ENCODE measurements at places on chromosomes 13 and 19.

GRCh38 chr19:50556282-50557008, 11.8 kb downstream of the LRRC4B start:
- DNase-seq = peak; percentile 44

DNA sequence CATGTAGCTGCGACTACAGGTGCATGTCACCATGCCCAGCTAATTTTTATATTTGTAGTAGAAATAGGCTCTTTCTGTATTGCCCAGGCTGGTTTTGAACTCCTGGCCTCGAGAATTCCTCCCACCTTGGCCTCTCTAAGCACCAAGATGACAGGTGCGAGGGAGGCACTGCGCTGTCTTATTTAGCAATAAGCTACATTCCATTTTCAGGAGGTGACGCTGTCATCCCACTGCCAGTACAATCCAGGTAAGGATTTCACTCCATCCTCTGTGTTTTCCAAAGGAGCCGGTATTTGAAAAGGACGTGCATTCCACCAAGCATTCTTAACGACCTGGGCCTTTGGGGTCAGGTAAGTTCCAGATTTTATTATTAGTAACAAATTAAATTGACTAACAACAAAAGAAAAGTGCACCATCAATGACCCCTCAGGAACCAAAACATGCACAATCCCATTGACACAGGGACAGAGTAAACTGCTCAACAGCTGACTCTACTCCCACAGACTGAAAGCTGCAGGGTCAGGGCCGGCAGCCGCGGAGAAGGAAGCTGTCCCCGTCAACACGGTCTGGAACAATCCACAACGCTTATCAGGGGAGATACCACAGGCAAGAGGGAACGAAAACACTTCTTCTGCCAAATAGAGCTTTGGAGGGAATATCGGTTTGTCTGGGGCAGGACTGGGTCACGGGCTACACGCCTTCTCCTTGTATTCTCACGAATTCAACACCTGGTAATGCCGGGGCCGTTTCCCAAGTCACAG, 82.8 kb downstream of the INSR start:
- no peak for DNase-seq

DNA sequence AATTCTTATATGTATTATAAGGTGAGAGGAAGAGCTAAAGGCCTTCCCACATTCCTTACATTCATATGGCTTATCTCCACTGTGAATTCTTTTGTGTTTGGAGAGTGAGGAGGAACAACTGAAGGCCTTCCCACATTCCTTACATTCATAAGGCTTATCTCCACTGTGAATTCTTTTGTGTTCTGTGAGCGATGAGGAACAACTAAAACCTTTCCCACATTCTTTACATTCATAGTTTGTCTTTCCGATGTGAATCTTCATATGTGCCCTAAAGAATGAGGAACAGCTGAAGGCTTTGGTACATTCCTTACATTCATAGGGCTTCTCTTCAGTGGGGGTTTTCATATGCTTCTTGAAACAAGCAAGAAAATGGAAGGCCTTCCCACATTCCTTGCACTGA, 13.3 kb downstream of the ZNF699 start:
- no peak for DNase-seq

- DNase-seq = no peak
Measured at GRCh38 chr19:50250450-50251136, 47.2 kb downstream of the MYH14 start.

DNA sequence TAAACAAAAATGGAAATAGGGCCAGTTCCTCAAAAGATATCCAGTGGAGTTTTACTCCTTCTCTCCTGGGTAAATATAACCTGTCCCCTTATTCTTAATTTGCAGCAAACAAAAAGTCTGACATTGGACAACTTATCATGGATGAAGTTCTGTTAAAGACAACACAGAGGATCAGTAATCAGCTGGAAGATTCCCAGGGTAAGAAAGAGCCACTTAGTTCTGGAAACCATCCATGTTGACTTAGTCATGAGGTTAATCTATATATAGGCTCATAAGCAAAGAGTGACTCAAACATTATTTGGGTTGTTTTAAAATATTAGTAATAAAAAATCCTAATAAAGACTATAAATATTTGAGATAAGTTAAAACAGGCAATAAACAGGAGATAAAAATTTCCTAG, 40.5 kb upstream of the EBPL start:
- DNase-seq = no peak

- DNase-seq = no peak
Measured at GRCh38 chr13:63249411-63250187, 1834.0 kb upstream of the PCDH20 start.

GRCh38 chr13:109211616-109212015, 574.8 kb downstream of the IRS2 start:
- no peak for DNase-seq

DNA sequence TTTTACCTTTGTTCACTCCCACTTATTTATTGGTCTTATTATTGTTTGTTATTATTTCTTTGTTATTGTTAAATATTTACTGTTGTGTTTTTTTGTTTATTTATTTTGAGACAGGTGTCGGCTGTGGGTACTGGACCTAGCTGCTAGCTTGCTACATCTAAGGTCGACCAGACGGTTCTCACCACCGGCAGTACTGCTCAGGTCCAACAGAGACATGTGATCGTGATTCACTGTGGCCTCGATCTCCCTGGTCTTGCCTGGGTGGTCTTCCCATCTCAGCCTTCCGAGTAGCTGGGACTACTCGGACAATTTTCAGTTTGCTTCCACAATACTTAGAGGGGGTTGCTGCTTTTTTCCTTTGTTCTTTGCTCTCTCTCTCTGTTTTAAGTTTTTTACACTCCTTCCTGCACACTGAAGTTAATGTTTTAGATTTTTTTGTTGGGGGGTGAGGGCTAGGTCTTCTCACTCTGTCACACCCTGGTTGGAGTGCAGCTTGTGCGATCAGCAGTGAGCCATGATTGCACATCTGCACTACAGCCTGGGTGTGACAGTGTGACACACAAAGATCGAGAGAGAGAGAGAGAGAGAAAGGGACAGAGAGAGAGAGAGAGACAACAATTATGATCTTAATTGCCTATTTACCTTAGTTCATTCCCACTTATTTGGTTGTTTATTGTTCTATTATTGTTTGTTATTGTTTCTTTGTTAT, 1432.4 kb downstream of the UQCRFS1 start:
- DNase-seq = no peak

GRCh38 chr13:112769615-112770014, 79.8 kb downstream of the ATP11A start:
- DNase-seq = no peak

DNA sequence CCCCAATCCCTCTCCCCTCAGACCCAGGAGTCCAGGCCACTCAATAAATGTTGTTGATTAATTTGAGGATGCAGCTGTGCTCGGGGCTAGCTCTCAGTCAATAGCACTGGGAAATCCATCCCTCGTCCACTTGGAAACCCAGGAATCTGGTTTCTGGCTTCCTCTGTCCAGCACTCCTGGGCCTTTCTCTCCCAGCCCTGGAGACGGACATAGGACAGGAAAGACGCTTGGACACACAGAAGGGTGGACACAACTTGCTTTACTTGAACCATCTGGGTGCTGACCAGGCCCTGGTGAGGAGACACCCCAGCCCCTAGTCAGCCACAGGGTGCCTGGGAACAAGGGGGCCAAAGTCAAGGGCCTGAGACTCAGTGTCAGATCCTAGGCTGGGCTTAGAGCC, 891 bp upstream of the TNNI3 start:
- DNase-seq = no peak

DNA sequence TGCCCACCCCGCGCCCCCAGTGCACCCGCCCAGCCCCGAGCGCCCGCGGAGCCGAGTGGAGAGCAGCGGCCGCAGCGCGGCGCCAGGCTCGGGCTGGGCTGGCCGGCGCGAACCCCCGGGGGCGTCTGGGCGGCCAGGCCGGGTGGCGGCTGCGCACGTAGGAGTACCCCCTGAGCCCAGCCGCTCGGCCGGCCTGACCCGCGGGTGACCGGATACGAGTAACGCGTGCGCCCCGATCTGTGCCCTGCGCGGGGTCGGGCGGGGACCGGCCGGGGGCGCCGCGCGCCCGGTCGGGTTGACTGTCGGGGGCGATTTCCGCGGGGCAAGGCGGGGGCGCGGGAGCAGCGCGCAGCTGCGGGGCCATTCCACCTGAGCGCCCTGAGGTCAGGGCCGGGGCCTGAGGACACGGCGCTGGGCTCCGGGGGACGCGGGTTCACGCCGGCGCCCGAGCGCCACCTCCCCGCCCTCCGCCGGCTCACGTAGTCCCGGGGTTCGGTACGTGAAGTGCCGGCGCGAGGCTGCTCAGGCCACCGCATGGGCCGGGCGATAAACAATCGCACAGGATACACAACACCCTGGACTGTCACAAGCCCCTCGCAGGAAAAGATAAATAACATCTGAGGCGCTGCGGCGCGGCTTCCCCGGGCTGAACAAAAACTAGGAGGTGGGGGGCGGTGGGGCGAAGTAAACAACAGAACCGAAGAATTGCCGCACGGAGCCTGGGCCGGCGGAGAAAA, 37.6 kb upstream of the FLT1 start:
- no peak for DNase-seq

DNA sequence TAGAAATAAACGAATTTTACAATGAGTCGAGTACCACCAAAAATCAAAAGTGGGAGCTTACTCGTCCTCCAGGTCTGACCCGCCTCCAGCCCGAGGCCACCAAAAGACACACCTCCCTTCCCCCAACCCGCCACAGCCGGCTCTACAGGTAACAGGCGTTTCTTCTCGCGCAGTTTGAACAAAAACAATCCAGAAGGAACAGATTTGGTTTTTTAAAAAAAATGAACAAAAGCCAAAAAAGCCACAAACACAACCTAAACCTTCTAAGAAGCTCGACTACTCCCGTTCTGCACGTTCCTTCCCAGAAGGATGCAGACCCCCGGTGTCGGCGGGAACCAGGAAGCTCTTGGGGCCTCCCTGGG, 671 bp downstream of the ZDHHC20 start:
- peak; percentile 28 for DNase-seq

DNA sequence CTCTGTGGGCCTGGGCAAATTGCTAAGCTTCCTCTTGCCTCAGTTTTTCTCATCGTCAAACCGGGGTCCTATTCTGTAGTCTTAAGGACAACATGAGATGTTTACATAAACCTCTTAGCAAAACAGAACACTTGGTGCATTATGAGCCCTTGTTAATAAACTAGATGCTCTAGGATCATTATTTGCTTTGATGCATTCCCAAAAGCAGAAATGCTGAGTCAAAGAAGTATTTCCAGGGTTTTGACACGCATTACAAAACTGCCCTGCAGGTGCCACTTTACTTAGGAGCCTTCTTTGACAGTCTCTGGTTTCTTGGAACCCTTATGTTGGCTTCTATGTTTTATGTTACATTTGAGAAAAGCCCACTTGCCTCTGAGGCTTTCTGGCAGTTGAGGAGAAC, 12.1 kb downstream of the AKAP11 start:
- no peak for DNase-seq

DNA sequence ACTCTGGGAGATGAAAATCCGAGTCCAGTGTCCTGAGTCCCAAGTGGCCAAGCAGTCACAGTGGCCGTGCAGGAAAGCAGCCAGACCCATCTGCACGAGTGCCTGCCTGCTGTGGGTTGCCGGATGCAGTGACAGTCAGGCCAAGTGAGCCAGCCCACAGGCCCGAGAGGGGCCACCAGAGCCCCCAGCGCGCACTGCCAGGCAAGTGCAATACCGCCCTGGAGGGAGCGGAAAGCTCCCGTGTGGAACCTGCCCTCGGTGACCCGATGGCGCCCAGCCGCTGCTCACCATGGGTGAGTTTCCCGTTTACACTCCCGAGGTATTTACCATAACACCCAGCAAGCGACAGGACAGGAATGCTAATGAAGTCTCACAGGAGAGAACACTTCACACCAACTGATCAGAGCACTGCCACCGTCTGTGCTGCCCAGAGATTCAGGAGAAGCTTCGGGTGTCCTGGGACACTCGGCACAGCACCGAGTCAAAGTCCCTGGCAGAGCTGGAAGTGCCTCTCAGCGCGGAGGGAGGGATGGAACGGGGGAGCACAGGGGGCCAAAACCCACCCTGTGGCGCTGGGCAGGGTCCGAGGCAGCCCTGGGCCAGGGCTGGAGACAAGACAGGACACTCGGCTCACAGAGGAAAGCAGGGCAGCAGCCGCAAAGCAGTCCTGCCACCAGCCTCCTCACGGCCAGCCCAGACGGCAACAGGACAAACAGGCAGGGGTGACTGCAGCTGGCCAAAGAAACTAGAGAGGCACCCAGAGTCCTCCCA, 21.3 kb upstream of the TINCR start:
- DNase-seq = no peak

DNA sequence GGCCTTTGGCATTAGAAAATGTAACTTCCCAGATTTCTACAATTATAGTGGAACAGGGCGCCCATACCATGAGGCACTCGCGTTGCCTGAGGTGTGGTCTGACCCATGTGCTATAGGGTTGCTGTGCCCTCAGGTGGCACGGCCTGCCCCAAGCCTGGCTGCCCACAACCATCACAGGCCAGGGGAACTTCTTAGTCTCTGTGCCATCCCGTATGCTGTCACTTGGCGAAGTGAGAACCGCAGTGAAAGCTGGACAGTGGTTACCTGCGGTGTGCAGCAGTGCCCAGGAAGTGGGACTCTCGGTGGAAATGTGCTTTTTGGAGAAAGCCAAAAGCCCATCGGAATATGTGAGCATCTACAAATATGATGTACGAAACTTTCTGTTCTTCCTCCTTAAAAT, 88.2 kb upstream of the GPR183 start:
- no peak for DNase-seq

DNA sequence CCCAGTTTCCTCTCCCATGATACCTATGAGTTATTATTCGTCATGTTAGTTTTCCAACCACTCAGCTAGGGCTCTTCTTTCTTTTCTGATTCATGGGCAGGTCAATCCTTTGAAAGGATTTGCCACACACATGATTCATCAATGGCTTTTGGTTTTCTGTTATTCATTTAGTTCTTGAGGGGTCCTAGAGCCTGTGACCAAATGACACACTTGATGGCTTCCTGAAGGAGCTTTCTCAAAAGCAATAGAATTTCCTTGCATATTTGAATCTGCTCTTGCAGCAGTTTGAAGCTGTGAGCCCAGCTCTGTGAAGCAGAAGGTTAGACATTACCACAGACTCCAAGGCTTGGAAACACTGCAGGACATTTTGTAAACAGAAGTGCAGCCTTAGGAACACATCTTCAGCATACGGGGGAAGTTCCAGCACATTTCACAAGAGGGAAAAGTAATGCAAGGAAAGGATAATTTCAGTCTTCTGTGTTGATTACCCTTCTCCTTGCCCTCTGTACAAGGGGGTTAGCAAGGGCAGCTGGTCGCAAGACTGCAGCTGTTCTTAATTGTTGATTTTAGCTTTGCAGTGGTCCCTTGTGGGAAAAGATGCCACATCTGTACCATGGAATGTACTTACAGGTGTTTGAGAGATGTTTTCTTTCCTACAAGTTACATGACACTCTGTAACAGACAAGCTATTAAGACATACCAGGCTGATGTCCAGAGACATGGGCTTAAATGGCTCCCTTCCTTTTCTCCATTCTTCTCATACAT, 338.6 kb downstream of the KCNRG start:
- no peak for DNase-seq

GRCh38 chr13:102999499-102999898, 66.7 kb downstream of the SLC10A2 start:
- no peak for DNase-seq
